ENCODE measurements at places on chromosomes 12 and 14.
A peak's percentile ranks its signal among the peaks of the same experiment; 100 is the strongest.

DNA sequence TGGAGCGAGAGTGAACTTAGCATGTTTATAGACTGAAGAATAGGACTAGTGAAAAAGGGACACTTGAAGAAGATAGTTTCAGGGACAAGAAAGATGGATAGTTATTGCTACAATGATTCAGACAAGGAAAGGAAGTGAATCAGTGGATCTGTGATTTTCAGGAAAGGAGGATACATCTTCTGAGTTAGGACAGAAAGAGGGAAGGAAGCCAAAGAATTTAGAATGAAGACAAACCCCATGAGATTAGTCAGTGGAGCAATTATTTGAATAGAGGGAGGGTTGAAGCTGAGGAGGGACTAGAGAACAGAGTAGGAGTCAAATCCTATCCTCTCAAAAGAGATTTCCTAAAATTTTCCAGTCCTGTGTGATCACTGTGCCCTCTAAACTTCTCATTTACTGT lies 282.7 kb downstream of the AKAP6 start:
- DNase-seq = no peak

DNA sequence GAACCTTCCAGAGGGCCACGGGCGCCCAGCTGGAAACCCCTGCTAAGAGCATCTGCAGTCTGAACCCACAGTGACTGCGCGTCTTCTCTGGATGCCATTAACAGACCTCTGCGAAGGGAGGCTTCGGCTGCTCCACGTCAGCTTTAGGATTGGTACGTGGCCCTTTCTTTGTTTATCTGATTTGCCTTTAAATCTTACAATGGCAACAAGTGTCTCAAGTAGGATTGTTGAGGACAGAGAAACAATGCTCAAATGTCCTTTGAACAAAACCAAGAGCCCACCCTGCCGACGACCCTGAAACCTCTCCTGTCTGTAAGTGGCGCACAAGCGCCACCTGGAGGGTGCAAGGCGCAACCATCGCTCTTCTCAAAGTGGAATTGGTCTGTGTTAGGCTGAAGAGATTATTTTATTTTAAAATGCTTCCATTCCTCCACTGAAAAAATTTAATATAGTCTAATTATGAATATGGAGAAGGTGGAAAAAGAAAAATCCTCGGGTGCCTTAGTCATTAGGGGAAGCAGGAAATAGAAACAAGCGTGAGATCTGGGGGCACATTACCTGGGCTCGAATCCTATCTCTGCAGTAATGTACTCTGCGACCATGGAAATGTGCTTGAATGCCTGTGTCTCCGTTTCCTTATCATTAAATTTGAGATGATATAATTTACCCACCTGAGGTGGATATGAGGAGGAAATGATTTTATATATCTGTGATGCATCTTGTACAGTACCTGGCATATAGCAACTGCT lies 82.6 kb upstream of the PTPRB start:
- no peak for DNase-seq

DNA sequence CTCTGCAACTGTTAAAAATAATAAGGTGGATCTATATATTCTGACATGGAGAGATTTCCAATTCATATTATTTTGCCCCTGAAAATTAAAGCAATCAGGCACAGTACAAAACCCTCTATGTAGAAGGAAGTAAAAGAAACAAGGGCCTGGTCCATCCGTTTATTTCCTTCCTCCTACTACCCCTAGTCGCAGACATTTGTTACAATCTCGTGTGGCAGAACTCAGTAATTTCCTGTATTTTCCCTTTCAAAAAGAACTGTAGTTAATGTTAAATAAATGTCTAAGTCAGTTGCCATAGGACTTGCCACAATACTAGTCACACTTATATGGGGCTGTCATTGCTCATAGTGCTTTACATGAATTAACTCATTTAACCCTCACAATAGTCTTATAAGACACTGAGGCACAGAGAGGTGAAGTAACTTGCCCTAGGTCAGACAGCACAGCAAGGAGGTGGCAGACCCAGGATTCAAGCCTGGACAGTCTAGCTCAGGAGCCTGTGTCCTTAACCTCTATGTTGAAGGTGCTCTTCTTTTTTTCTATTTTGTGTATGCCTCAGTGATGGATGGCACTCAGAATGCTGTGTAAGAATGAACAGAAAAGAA lies 24.2 kb downstream of the NINJ2 start:
- DNase-seq = no peak

- no peak for DNase-seq
Measured at GRCh38 chr14:77707355-77707723, 484 bp downstream of the ALKBH1 start.

DNA sequence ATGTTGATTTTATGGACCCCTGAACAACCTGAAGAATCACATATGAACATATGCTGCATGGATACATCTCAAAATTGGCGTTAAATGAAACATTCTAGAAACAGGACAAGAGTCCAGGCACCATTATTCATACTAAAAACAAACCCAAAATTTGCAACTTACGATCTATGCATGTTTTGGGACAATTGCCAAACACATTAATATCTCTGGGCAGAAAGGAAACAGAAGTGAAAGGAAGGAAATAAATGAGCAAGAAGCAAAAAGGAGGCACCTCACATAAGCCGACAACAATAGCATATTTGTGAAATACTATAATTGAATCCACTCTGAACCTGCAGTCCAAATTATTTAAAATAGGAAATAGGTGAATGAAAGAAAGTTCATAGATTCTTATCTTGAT lies 1505.3 kb downstream of the AACS start:
- no peak for DNase-seq

- DNase-seq = no peak
Measured at GRCh38 chr12:12524128-12524527, 38.5 kb downstream of the DUSP16 start.

DNA sequence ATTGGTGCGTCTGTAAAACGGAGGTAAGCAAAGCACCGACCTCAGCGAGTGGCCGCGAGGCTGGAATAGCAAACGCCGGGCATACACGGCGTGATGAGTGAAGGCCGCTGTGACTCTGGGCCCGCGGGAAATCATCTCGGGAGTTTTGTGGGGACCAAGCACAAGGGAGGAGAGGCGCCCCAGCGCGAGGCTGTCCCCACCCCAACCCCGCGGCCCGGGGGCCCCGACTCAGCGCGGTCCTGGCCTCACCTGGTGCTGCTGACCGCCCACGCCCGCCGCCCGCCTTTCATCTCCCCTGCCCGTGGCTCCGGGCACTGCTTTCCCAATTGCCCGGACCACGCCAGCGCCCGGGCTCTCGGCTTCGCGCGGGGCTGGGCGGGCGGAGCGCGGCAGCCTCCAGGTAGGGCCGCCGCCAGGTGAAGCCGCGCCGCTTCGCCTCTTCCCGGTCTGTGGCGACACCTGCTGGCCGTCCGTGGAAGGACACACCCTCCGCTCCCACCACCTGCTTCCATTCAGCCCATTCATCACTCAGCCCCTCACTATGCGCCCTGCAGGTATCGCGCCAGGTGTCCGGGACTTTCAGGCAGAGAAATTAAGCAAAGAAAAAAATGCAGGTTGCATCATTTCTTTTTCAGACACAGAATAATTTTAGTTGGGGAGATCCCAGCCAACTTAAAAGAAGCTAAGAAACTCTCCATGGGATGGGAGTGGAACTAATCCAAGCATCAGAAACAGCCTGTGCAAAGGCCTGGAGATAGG lies 360.4 kb downstream of the MED13L start:
- DNase-seq = peak; percentile 65

- DNase-seq = no peak
Measured at GRCh38 chr14:21258889-21259787, 10.1 kb downstream of the HNRNPC start.

DNA sequence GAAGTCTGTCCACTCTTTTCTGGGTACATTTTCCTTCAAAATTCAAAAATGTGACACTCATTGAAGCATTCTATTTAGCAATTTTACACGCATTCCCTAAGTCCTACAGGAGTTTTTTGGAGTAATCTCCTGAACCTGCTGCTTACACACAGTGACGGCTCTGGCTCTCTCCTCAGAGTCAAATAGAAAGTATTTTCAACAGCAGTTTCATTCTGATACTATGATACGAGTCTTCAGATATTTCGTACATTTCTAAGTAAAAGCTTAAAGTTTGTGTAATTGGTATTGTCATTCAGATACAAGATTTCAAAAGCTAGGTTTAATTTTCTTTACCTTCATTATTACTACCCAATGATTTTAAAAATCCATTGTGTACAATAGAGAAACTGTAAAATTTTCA lies 36.4 kb downstream of the PIWIL1 start:
- DNase-seq = no peak

GRCh38 chr14:33740531-33740930 lies 210.3 kb downstream of the EGLN3 start:
- no peak for DNase-seq

GRCh38 chr14:88910386-88910785 lies 85.9 kb downstream of the TTC8 start:
- DNase-seq = no peak

- DNase-seq = no peak
Measured at GRCh38 chr14:66624336-66624937, 116.5 kb downstream of the GPHN start.

DNA sequence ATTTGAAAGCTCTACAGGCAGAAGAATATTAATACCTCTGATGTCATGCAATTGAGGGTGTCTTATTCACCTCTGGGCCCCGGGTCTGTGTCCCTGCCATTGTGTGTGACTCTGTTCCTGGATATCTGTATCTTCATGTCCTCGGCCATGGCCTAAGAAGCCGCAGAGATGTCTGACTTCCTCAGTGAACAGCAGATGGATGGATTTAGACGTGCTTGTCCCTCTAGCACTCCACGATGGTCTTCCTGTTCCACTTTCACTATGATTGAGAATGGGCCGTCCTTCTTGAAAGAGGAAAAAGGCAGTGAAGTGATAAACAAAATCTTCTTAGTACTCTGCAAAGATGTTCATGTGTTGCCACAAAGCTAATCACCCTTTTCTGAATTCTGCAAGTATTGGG lies 217.4 kb downstream of the SLC41A2 start:
- no peak for DNase-seq

- no peak for DNase-seq
Measured at GRCh38 chr12:60266381-60266852, 670.6 kb downstream of the SLC16A7 start.

- DNase-seq = no peak
Measured at GRCh38 chr12:93592641-93593406, 20.3 kb downstream of the SOCS2 start.

GRCh38 chr12:75260316-75260715 lies 50.7 kb upstream of the KCNC2 start:
- DNase-seq = no peak

DNA sequence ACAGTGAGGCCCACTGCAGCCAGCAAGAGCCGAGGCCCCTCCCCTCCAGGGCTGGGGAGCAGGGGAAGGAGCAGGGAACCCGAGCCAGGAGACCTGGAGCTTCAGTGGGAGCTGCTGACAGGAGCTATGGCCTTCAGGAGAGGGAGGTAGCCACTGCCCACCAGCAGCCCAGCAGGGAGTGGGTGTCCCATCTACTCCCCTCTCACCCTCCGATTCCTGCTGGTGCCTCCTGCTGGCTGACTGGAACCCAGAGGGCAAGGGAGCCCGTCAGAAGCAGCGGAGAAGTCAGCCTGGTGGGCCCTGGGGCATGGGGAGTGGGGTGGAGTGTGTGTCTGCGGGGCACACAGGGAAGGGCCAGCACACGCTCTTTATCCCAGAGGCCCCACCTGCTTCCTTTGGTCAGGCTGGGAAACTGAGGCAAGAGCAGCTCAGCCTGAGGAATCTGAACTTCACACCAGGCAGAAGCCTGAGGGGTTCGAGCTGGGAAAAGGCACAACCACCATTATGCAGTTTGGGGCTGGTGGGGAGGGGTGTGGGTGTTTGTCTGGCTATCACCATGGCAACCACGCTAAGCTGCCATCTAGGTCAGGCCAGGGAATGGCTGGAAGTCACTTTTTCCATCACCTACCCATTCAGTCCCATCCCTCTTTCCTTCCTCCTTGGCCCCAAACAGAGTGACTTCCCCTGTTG lies 36.8 kb upstream of the PLEKHG6 start:
- DNase-seq = no peak

- DNase-seq = no peak
Measured at GRCh38 chr14:36086629-36087395, 89.7 kb downstream of the PTCSC3 start.

GRCh38 chr14:103630364-103631108 lies 1.5 kb downstream of the KLC1 start:
- DNase-seq = no peak

GRCh38 chr12:120584343-120585149 lies 3.3 kb upstream of the POP5 start:
- peak; percentile 36 for DNase-seq

DNA sequence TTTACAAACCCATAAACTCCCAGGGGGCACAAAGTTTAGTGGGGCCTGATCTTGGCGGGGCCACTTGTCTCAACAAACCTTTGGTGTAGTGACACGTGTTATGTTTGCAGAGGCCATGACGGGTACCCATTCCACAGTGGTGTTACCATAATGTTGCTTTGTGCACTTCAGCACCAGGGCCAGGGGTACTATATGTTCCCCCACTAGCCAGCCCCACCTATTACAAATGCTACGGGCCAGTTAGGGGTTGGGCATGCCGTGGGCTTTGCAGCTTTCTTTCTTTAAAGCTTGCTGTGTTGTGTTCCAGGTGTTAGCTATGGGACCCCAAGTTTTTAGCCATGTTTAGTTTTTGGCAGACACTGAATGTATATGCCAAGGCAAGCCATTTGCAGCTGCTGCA lies 30.8 kb upstream of the G2E3 start:
- no peak for DNase-seq

DNA sequence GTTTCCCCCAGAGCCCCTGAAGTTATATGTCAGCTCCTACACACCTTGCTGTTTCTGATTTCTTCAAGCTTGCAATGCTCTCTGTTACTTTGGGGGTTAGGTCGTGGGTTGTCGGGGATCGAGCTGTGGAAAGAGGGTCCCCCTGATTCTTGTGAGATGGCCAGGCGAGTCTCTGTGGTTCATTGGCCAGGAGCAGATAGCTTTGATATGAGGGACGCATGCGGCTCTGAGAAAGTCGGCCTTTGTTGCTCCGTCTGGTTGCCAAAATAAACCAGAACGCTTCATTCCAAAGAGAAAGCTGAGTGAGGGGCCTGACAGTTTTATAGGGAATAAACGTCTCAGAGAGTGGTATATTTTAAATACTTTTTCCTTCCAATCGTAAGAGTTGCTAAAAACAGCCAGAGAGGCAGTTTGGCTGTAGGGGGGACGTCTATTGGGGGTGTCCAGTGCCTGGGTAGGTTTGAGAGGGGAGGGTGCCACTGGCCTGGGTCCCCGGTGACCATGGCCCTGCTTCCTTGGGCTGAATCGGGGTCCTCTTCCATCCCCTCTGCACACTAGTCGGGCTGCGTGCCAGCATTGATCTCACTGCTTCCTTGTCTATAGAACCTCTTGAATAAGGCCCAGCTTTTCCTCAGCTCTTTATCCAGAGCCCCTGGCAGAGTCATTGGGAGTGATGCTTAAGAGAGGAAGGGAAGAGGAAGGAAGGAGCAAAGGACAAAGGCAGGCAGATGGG lies 18.9 kb downstream of the CCND2 start:
- DNase-seq = no peak

DNA sequence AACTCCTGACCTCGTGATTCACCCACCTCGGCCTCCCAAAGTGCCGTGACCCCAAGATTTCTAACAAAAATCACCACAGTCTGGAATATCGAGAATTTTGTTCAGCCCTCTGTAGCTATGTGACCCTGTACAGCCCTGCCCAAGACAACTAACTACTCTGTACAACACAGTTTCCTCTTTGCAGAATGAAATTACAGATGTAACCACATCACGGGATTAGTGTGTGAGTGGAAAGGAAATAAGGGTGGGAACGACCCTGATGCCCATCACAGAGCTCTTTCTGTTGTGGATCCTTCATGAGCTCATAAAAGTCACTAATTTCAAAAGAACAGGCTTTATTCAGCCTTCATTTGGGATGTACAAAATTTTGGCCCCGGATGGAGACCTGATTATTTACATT lies 50.5 kb upstream of the KRR1 start:
- no peak for DNase-seq

GRCh38 chr14:52012635-52013034 lies 23.3 kb downstream of the RTRAF start:
- DNase-seq = no peak

Measured in activated CD4-positive, alpha-beta T cell treated with anti-CD3 and anti-CD28 coated beads for 1 hour (primary cell).